Stimulated activated CD4-positive, alpha-beta T cell treated with anti-CD3 and anti-CD28 coated beads, Interleukin-2, amount 100 ng/mL, for 4 hours (primary cell): ENCODE measurements at places on chromosomes 6 and 20.

DNA sequence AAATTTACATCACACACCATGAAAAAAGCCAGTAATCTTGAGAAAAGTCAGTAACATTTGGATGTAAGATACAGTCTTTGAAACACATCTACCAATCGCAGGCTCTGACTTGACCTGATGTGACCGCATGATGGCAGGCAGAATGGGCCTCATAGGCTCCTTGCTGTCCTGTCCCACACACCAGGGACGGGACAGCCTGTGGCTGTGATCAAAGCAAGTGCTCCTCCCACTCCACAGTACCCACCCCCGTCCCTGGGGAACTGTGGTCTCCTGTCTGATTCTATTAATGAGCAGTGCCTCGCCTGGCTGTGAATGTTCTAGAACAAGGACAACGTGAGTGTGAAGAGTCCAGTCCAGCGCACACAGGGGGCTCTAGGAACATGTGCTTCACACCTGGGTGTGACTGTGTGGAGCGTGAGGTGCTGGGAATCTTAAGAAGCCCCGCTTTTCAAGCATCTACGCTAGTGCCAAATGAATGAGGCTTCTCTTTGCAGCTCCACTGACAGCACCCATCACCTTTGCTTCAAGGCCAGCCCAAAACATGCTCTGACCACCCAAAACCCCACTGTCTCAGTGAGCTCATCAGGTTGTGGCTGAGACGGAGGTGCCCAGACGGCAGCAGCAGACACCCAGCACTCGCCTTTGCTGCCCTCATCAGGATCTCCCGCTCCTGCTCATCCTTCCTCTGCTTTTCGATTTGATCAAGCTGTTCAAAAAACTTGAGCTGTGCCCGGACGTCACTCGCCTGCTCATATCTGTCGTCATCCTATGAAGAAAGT is 67.1 kb downstream of the TAF4 start:
- DNase-seq: no peak

GRCh38 chr6:53827531-53827930 is 32.7 kb downstream of the LRRC1 start:
- DNase-seq: no peak

DNA sequence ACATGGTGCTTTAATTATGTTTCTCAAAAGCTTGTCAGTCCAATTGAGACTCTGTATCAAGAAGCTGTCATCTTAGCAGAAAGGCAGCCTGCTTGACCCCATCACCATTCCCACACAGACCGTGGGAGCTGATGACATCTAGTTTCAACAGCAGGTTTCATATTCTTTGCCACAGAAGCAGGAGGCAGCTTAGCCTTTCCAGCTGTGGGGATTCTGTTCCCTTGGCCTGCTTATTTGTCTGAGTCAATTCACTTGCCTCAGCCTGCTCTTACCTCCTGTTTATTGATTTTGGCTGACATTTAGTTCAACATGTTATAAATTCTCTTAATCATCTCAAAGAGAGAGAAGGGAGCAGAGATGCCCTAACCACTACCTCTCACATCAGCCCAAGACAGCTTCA is 527.7 kb downstream of the ADGRB3 start:
- DNase-seq: no peak

DNA sequence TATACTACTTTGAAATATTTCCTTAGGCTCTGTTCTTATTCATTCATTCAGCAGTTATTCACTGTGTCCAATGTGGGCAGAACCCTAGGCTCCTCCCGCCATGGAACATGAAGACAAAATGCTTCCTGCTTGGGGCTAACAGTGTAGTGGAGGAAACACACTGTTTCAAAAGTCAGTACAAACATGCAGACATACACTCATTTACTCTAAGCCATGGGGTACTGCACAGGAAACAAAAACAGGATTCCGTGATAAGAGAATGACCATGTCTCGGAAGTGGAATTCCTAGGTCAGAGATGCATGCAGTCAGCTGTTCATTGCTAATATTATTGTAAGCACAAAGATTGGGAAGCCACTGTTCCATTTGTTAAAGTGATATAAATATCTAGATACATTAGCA is 18.4 kb upstream of the FAM209A start:
- DNase-seq: no peak

- no peak for DNase-seq
These were observed 9.1 kb downstream of the SMPDL3A start for GRCh38 chr6:122798099-122798641.

DNA sequence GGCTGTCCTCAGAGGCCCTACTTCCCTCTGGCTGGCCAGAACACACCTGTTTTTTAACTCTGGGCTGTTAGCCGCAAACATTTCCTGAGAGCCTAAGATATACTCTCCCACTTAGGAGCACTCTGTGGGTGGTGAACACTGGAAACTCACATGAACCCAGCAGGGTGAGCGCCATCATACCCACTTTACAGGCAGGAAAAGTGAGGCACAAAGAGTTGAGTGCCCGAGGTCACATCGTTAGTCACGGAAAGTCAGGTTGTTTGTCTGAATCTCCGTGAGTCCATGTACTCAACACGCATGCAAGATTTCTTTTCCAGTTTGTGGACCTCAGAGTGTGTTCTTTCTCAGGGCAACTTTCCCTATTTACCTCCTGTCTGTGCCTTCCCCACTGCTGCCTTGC is 1.9 kb downstream of the BAK1 start:
- DNase-seq: no peak

GRCh38 chr6:147972448-147972847 is 370.2 kb upstream of the SASH1 start:
- no peak for DNase-seq

GRCh38 chr6:96862560-96862959 is 25.3 kb upstream of the GPR63 start:
- DNase-seq: no peak

DNA sequence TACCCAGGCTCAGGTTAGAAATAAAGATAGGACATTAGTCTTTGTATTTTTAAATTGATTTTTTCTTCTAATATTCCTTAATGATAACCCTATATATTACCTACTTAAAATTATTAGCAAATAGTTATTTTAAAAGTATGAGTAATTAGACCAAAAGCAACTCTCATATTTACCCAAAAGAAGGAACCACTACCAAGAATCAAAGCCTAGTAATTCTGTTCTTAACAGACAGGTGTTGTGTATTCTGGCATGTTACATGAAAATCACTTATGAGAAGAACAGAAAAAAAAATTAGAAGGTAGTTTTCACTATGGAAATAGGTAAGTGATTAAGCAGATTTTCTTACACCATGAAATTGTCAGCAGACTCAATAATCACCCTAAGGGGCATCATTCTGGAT is 105.1 kb downstream of the ATG5 start:
- DNase-seq: no peak

DNA sequence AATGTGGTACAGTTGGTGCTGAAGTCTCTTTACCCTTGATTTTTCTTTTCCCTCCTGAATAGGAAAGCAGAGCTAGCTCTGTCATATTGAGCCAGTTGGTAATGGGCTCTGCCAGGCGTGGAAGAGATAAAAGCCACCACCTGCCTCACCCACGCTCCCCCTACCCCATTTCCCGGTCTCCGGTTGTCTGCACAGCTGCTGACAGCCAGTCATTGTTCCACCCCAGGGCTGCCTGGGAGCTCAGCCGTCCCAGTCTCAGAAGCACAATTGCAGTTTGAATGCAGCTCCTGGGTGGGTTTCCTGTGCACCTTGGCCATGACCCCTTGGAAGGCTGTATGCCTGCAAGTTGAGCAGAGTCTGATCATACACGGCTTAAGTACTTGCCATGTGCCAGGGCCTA is 675.2 kb upstream of the FLRT3 start:
- DNase-seq: no peak

DNA sequence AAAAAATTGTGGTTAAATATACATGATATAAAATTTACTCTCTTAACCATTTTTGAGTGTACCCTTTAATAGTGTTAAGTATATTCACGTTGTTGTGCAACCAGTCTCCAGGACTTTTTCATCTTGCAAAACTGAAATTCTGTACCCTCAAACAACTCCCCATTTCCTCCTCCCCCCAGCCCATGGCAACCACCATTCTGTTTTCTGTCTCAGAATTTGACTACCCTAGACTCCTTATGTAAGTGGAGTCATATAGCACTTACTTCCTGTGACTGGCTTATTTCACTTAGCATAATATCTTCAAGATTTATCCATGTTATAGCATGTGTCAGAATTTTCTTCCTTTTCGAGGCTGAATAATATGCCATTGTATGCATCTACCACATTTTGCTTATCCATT is 5.1 kb downstream of the VPS16 start:
- DNase-seq: no peak

- no peak for DNase-seq
These were observed 19.1 kb downstream of the VSTM2L start for GRCh38 chr20:37922016-37922415.

GRCh38 chr20:25484911-25485511 is 77.5 kb downstream of the GINS1 start:
- no peak for DNase-seq

GRCh38 chr6:35522660-35523658 is 10.3 kb upstream of the TULP1 start:
- peak; percentile 68 for DNase-seq

GRCh38 chr6:13427316-13427715 is 60.1 kb downstream of the GFOD1 start:
- no peak for DNase-seq

DNA sequence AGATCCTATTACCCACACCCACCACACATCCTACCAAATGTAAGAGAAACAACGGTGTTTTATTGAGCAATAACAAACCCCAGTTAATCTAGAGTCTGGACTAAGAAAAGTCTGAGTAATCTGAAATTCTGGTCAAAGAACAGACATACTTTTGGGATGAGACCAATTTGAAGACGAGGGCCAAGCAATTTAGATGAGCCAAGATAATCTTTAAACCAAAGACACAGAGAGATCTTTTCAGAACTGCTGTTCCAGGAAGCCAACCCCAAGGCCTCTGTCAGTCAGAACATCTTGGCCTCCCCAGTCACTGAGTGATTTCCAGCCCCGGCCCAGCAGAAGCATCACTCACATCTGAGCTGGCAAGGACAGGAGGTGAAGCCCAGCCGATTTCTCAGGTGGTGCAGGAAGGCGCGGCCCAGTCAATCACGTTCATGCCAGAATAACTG is 118.5 kb upstream of the SYNDIG1 start:
- no peak for DNase-seq

- no peak for DNase-seq
These were observed 761 bp upstream of the NR2E1 start for GRCh38 chr6:108164815-108165706.

DNA sequence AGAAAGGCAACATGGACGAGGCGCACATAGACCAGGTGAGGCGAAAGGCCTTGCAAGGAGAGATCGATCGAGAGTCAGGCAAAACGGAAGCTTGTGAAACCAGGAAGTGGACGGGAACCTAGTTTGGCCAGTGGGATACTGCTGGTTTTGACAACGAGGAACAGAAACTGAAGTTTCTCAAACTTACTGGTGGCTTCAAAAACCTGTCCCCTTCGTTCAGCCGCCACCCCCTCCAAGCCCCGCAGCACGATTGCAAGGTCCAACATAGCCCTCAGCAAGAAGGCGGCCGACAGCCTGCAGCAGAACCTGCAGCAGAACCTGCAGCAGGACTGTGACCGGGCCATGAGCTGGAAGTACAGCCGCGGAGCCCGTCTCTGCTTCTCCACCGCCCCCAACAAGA is 238.0 kb downstream of the KHDC1L start:
- no peak for DNase-seq

- DNase-seq: no peak
These were observed 912 bp upstream of the OR12D3 start for GRCh38 chr6:29376003-29376402.

DNA sequence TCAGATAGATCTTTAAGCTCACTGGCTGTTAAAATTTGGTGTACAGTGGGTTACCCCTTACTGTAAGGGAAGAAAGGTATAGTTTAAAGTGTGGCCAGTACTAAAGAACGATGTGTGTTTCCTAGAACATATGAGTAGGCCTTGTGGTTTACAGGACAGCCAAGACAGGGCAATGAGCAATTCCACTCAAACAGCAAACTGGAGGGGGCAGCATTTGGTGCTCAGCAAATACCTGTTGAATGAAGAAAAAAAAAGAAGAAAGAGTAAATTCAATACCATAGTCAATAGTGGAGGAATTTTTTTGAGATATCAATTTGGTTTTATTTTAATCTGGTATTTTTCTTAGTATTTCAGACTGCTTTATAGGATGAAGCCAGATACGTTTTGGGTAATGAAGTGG is 3.8 kb upstream of the NCOA5 start:
- DNase-seq: no peak

DNA sequence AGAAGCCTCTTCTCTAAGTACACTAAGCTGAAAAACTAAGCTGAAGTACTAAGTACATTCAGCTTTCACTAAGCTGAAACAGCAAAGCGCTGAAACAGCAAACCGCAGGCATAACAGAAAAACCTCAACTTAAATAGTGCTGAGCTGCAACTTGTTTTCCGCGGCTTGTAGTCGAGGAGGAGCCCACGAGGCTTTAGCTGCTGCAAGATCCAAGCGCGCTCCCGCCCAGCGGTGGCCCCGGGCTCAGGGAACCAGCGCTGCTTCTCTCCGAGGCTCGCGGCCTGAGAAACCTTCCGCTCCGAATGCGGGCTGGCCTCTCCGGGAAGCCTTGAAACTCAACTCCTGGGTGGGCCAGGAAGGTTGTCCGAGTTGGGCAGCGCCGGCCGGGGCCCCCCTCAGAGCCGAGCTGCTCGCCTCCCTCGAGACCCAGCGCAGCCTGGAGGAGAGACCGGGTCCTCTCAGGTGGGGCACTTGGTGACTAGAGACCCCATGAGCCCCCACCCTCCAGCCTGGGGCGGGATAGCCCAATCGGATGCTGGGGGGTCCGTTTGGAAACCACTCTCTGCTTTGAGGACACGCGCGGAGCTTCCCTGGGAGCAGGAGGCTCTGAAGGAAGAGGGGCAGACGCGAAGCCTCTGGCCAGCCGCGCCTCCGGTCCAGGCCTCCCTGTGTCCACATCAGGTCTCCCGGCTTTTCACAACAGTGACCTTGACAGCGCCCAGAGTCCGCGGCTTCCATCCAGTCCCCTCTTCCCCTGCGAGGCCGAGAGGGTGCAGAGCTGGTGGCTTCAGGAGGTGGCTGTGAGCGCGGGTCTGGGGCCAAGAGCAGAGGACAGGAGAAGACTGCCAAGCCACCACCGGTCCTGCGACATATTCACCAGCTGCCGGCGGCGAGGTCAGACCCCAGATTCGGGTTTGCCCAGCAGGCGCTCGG is 38.1 kb upstream of the HLA-E start:
- peak; percentile 46 for DNase-seq

- DNase-seq: no peak
These were observed 31.3 kb upstream of the PPP1R3G start for GRCh38 chr6:5053864-5054244.

- DNase-seq: no peak
These were observed 70.8 kb upstream of the FOXC1 start for GRCh38 chr6:1538810-1539478.

GRCh38 chr6:63844287-63844686 is 208.7 kb downstream of the PHF3 start:
- DNase-seq: no peak
